ENCODE measurements at places on chromosomes 1 and 21. TPM values are rescaled to one million over a fixed set of nuclear protein-coding genes. Genes with fewer than 3 reads are reported as not detected.

CD247 gene
- 1.1 TPM for total RNA-seq

INSRR gene
- not detected for total RNA-seq

NFASC gene
- 58.7 TPM for total RNA-seq

LPAR3 gene
- total RNA-seq, result 4.1 TPM

VHLL gene
- total RNA-seq, result 0.63 TPM

CRB1 gene
- total RNA-seq, result 0.08 TPM

APCS gene
- total RNA-seq, result not detected

KRTAP12-4 gene
- not detected for total RNA-seq

CRYAA gene
- not detected for total RNA-seq

KRTAP22-1 gene
- total RNA-seq, result not detected

DOCK7 gene
- total RNA-seq, result 72.2 TPM

SPRR2A gene
- not detected for total RNA-seq

LRRC8B gene
- 9.2 TPM for total RNA-seq

KLHDC9 gene
- total RNA-seq, result not detected

ETNK2 gene
- 9.4 TPM for total RNA-seq

BEST4 gene
- total RNA-seq, result not detected

FAM3B gene
- total RNA-seq, result not detected

SH3BP5L gene
- total RNA-seq, result 14.2 TPM

KRTAP11-1 gene
- not detected for total RNA-seq

PLA2G2D gene
- not detected for total RNA-seq

FAM229A gene
- 4.2 TPM for total RNA-seq

HRNR gene
- total RNA-seq, result not detected

Measured in SJCRH30 (cell line).